ENCODE measurements at places on chromosomes 1 and 21.

GRCh38 chr1:25675729-25676476 lies 59.3 kb downstream of the MAN1C1 start:
- no peak for DNase-seq

DNA sequence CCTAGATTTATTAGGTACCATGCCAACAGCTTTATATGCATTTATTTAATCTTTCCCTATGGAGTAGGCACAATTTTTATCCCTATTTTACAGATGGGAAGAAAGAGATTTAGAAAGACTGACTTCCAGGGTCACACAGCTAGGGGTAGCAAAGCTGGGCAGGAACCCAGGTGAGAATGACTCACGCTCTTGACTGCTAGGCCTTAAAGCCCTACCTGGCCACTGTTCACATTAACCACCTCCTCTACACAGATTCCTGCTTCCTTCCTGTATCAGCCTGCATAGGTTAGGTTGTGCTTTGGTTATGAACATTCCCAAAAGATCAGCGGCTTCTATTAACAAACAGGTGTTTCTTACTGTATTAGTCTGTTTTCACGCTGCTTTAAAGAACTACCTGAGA lies 53.2 kb downstream of the DNAJC6 start:
- DNase-seq, result no peak

GRCh38 chr1:25954282-25954938 lies 43.5 kb downstream of the PAFAH2 start:
- DNase-seq, result no peak

DNA sequence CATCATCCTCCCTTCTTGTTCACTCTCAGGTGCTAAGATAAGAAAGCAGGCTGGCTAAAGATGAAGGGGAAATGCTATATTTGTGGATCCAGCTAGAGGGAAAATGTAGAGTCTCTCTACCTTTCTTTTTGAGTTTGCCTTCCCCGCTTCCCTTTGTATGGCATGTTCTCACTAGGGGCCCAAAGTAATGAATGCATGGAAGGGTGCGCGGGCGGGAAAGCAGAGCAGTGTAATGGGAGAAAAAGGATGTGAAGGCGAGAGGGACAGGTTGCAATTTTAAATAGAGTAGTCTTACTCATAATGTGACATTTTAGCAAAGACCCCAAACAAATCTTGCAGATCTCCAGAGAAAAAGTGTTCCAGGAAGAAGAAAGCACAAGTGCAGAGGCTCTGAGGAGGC lies 105.1 kb upstream of the ATP1B1 start:
- DNase-seq, result no peak

GRCh38 chr1:109721042-109721441 lies 9.0 kb downstream of the GSTM5 start:
- no peak for DNase-seq

- no peak for DNase-seq
Measured at GRCh38 chr1:148333875-148334338, 149.2 kb downstream of the PPIAL4G start.

DNA sequence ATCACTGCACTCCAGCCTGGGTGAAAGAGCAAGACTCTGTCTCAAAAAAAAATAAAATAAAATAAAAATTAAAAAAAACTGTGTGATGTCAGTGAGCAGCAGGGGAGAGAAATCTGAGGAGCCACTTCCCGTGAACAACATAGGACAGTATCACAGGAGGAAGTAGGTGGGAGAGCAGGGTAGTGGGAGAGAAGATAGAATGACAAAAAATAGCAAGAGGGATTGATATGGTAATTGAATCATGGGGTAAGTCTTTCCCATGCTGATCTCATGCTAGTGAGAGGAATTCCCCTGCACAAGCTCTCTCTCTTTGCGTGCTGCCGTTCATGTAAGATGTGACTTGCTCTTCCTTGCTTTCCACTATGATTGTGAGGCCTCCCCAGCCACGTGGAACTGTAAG lies 81.6 kb upstream of the PBX1 start:
- no peak for DNase-seq

DNA sequence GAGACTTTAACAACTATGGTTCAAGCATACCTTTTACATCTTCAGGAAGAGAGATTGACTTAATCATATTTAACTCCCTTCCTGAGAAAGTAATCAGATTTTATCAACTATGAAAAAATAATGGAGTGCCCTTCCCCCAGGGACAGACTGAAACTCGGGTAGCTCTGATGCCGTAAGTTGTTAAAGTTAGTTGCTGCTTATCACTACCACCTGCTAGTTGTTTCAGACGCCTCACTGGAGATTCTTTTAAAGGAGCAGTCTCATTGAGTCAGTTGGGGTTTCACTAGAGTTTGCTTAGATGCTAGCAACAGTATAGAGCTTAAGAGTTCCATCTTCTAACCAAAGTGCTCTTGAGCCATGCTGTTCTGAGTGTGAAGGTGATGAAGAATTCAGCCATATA lies 17.0 kb upstream of the TRAF5 start:
- DNase-seq, result no peak

DNA sequence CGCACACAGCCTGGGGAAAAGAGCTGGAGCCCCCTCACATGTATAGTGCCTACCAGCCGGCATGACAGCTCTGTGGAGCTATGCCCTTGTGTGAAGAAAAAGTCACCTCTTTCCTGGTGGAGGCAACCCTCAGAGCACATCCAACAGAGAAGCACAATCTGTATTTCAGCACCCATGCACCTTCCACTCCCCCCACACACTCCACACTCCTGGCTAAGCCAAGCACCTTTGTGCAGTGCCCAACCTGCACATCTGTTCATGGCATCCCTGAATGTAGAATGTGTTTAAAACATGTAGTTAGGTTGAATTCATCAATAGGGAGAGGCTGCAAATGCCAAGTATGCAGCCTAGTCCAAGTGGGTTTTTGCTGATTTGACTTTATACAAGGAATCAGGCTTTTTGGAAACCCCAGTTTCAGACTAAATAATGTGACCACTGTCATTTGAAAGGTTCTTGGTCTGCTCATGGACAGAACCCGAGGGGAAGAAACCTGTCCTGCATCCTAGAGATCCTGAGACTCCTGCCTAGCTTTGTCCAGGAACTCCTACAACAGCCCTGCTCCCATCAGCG lies 197.1 kb downstream of the TOMM20 start:
- no peak for DNase-seq
